Inflammatory macrophage treated with lipopolysaccharide for 4 hours (primary cell): ENCODE measurements at places on chromosomes 3 and 15.

- DNase-seq, result no peak
Measured at GRCh38 chr3:12553921-12554391, 2.9 kb upstream of the MKRN2 start.

DNA sequence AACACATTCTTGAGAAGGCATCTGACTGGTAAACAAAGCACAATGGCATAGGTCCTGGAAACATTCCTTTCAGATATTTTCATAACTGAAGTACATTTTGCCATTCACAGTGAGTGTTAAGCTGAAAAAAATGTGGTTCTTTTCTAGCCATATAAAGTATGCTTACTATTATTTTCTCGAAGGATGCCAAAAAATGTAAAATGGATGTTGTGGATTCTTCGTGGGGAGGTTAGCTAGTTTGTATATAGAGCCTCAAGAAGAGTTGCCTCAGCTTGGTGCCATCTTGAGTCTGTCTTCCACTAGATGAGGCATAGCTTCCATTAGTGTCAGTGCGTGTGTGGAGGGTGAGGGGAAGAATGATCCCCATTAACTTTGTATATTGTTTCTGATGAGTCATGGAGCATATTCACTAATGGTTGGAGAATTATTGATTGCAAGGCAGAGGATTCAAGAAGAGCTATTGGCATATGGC is 4.1 kb downstream of the MBNL1 start:
- peak; percentile 65 for DNase-seq

- DNase-seq, result no peak
Measured at GRCh38 chr15:101004500-101004899, 85.3 kb downstream of the LRRK1 start.

DNA sequence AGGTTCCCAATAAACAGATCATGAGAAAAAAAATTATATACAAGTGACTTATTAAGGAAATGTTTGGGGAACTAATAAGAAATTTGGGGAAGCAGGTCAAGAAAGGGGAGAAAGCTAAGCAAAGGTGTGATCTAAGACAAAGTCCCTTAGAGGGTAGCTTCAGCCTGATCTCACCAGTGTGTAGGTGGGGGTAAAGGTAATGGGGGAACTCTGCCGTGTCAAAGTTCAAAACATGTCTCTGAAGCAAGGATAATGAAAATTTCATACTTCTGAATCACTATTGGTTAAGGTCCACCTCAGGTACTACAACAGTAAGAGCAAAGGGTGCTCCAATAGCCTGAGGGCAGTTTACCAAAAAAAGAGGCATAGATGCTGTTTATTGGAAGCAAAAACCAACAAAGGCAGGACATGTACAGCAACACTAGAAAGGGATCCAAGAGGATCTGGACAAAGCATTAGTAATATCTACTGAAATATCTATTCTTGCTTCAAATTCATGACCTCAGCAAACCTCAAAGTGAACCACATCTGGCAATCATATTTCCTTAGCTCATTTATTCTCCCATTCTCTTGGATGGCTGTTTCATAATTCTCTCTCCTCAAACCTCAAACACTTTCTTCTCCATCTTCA is 6.9 kb downstream of the ACAD11 start:
- peak; percentile 0 for DNase-seq

DNA sequence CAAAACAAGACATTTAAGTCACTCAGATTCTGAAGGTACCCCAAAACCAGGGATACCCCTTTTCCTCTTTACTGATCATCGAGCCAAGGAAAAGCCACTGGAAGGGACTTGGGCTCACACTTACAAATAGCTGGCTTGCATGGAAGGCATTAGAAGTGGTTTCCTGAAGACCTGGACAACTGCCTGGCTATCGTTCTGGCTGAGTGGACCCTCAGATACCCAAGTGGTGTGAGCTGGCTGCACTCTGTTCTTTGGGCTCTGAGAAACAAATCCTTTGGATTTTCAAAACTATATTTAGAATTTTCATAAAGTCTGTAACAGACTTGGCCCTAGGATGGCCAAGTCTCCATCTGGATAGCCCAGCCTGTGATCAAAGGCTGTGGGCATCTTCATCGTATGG is 110.1 kb upstream of the CTDSPL start:
- no peak for DNase-seq

DNA sequence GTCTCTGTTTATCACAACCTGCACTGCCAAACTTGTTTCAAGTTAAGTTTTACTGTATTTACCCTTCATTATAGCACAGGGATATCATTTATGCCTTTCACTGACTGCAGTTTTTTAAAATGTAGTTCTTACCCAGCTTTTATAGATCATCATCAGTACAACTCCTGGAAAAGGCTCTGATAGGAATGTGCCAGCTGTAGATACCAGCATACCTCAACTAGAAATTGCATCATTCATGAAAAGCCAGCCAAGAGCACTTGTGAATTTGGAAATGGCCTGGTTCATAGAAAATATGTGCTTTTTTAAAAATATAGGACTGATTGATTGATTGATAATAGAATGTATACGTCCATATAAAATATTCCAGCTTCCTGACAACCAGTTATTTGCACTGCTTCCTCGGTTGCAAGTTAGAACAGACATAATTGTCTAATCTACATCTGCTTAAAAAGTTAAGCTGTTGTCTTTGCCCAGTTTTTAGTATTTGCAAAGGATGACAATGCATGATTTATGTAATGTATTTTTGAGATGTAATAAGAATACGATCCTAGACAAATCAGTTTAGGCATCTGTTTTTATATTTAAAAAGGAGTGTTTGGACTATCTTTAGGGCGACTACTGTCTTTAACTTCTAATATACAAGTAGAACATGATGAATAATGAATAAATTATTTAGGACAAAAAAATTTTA is 58.5 kb downstream of the DCUN1D1 start:
- DNase-seq, result no peak

DNA sequence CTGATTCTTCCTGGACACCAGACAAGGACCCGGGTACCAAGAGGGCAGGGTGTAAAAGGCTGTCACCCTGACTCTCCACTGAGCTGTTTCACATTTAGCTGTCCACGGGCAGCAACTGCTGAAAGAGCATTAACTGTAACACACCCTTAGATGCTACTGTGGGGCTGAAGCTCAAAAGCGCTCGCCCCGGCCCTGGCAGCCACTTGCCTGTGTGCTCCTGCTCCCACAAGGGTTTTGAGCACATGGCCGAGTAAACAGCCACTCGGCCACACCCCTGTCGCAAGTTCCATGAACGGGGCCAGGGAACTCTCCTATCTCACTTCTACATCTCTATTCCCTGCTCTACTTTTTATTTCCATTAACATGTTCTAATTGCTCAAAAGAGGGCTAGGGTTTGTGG is 421.7 kb downstream of the TUSC7 start:
- DNase-seq, result no peak

GRCh38 chr3:158702815-158703481 is 29.3 kb downstream of the RARRES1 start:
- no peak for DNase-seq
